ENCODE measurements at places on chromosomes 11 and 22. TPM values are rescaled to one million over a fixed set of nuclear protein-coding genes. Genes with fewer than 3 reads are reported as not detected.
A peak's percentile ranks its signal among the peaks of the same experiment; 100 is the strongest.

Gene MS4A6A
- polyA plus RNA-seq, result not detected

Gene AQP11
- 3.4 TPM for polyA plus RNA-seq

Gene IGLL1
- not detected for polyA plus RNA-seq

Gene CDC42BPG
- 1.8 TPM for polyA plus RNA-seq

Gene MIOX
- polyA plus RNA-seq, result not detected

Gene MOGAT2
- not detected for polyA plus RNA-seq

DNA sequence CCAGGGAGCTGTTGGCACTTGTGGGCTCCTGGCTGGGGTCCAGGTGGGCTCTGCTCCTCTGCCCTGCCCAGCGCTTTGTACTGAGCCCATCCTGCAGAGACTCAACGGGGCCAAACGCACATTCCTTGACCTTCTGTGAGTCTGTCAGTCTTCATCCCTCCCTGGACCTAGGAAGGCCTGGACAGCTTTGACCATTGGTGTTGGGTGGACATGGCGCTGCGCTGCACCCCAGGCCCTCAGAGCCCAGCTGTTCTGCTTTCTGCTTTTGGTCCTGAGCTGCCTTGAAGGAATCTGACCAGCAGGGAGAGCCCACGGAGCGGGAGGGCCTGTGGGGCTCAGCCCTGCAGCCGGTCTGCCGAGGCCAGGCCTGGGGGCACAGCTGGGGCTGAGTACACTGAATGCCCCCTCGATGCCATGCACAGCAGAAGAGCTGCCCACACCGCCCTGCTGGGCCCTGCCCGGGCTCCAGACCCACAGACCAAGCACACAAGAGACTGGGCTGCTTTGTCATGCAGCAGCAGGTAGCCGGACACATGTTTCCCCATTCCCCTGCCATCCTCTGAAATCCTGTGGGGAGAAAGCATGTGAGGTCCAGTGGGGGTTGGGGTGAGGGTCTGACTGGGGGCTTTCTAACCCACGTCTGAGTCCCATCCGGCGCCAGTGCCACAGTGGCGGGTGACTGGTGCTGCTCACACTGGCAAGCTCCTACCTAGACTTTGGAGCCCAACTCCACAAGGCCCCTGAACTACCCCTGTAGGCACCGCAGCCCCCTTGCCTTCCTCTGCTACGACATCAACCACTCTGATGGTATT lies 24.1 kb upstream of the CCDC188 start:
- H3K36me3 ChIP-seq, result no peaks in the 10 kb centered on the region
- no peaks in the 10 kb centered on the region for H3K27me3 ChIP-seq
- no peaks in the 10 kb centered on the region for H3K4me1 ChIP-seq
- H3K4me3 ChIP-seq, result no peak overlapping the region

DNA sequence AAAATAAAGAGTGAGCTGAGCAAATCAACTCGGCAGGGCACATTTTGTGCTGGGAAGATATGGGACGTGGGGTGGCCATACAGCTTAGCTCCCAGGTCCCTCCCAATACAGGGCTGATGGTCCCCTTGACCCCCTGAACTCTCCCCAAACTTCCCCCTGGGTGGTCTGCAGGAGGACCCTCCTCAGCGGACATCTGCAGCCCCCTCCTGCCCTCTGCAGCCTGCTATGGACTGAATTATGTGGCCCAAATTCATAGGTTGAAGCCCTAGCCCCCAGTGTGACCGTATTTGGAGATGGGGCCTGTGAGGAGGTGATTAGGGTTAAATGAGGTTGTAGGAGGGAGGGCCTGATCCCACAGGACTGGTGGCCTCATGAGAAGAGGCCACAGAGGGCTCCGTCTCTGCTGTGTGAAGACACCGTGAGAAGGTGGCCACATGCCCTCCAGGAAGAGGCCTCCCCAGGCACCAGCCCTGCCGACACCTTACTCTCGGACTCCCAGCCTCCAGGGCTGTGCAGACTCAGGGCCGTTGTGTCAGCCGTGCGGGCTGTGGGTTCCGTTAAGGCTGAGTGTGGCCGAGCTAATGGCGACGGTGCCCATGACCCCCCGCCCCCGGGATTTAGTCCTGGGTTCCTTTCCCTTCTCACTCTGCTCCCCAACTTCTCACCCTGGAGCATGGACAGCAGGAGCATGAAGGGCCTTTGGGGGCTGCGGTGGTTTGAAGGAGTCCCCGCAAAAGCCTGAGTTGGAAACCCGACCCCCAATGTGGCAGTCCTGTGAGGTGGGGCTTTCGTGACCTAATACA lies 1042.8 kb downstream of the BRD1 start:
- H3K4me1 ChIP-seq, result no peaks in the 10 kb centered on the region
- H3K27ac ChIP-seq, result no peak overlapping the region
- no peaks in the 10 kb centered on the region for H3K36me3 ChIP-seq
- H3K27me3 ChIP-seq, result no peaks in the 10 kb centered on the region

GRCh38 chr22:38881464-38881871 lies 9.5 kb upstream of the CBX6 start:
- H3K36me3 ChIP-seq, result no peaks in the 10 kb centered on the region
- no peak overlapping the region for H3K27ac ChIP-seq
- H3K4me3 ChIP-seq, result no peak overlapping the region
- H3K4me1 ChIP-seq, result peaks cover 5% of the 10 kb centered on the region

GRCh38 chr11:121566279-121567168 lies 113.8 kb upstream of the SORL1-AS1 start:
- DNase-seq, result no peak
- no peak overlapping the region for H3K4me3 ChIP-seq
- peaks cover 26% of the 10 kb centered on the region for H3K36me3 ChIP-seq
- 0 out of 2 replicates have a peak overlapping the region, but pooled peaks have one; percentile 32 for H3K27ac ChIP-seq
- 0 out of 2 replicates have a peak, but pooled peaks cover 4% of the 10 kb centered on the region for H3K4me1 ChIP-seq

DNA sequence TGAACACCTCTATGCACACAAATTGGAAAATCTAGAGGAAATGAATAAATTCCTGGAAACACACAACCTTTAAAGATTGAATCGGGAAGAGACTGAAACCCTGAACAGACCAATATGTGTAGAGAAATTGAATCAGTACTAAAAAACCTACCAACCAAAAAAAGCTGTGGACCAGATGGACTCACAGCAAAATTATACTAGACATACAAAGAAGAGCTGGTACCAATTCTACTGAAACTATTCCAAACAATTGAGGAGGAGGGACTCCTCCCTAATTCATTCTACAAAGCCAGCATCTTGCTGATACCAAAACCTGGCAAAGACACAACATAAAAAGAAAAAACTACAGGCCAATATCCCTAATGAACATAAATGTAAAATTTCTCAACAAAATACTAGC lies 54.4 kb upstream of the SEZ6L start:
- no peaks in the 10 kb centered on the region for H3K4me1 ChIP-seq
- no peak for DNase-seq
- H3K36me3 ChIP-seq, result no peaks in the 10 kb centered on the region
- no peak overlapping the region for H3K27ac ChIP-seq

DNA sequence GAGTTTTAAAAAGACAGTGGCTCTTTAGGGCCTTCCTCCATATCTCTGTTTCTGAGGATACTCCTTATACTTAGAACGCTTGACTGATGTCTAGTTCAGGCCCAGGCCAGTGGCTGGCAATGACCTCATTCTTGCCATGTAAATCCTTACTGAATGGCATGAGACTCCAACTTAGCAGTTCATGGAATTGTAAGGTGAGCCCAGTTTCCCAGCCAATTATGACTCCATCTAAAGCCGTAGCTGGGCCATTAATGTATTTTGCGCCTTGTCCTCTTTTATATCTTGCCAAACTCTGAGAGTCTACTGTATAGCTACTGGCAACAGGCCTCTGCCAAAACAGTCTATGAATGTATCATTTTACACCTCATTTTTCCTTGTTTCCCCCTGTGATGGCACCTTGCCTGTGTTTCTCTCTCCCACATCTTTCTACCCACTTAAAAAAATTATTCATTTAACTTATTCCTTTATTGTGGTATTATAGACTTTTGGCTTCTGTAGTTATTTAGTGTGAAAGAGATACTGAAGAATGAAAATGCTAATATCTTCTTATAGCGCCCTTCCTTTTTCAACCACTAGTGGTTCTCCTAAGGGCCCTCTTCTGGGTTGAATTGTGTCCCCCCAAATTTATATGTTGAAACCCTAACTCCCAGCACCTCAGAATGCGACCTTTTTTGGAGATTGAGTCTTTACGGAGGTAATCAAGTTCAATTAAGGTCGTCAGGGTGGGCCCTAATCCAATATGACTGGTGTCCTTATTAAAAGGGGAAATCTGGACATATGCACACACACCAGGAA lies 67.4 kb downstream of the ZNRF3 start:
- H3K4me1 ChIP-seq, result peaks cover 32% of the 10 kb centered on the region
- no peak overlapping the region for H3K4me3 ChIP-seq

- peaks cover 51% of the 10 kb centered on the region for H3K36me3 ChIP-seq
- no peak for DNase-seq
- no peaks in the 10 kb centered on the region for H3K27me3 ChIP-seq
- H3K27ac ChIP-seq, result no peak overlapping the region
- no peak overlapping the region for H3K4me3 ChIP-seq
These were observed 19.0 kb downstream of the MCAM start for GRCh38 chr11:119297938-119298337.

Measured in GM23338 (cell line).